ENCODE measurements at places on chromosomes 1 and 21.
A peak's percentile ranks its signal among the peaks of the same experiment; 100 is the strongest.

GRCh38 chr21:38182370-38182985 is 74.3 kb upstream of the KCNJ15 start:
- DNase-seq: no peak

DNA sequence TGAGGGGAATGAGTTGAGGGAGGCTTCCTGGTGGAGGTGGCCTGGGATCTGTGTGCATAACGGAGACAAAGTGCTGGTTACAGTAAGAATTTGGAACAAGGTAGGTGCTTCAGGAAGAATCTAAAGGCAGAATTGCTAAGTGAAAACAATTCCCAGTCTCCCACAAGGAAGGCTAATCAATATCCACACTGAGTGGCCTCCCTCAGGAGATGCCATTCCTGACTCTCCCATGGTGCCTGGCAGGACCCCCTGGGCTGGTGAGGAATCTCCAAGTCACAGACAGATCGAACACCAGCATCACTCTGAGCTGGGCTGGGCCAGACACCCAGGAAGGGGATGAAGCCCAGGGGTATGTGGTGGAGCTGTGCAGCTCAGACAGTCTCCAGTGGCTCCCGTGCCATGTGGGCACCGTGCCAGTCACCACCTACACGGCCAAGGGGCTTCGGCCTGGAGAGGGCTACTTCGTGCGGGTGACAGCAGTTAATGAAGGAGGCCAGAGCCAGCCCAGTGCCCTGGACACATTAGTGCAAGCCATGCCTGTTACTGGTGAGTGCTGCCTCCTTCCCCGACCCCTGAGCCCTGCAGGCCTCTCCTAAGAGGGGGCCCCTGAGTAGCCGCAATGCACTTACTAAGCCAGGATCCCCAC is 30.7 kb downstream of the IGFN1 start:
- DNase-seq: no peak

DNA sequence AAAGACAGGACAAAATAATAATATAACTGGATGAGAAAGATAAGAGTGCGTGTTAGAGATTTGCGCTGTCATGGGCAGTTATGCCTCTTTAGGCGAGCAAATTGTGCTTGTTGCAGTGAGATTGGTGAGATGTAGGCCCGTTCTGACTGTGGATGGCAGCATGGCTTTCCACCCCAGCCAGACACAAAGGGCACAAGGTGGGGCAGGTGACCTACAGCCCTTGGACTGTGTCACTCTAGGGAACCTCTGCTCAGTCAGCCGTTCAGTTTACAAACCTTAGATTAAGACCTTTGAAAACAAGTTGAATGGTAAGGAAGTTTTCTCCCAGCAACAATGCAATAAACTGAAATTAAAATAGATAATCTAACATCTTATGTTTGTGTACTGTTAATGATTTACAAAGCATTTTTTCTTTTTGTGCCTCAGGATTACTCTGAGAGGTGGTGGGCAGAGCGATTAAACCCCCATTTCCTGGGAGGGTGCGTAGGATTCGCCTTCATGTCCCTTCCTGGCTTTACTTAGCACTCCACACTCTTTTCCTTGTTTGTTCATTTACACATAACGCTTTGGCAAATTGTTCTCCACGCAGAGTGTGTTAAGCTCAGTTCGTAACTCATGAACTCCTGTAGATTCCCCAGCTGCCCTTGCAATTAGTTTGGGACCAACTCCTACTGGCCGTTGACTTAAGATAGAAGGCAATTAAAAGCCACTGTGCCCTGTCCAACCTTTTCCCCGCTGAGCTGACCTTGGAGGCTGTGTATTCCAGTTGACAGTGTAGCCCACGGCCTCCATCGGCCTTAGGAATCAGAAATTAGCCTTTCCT is 58.1 kb upstream of the IGSF5 start:
- no peak for DNase-seq

- DNase-seq: peak; percentile 32
Measured at GRCh38 chr1:157580179-157580827, 17.6 kb downstream of the FCRL4 start.

- no peak for DNase-seq
Measured at GRCh38 chr1:98336472-98337083, 324.9 kb upstream of the SNX7 start.

DNA sequence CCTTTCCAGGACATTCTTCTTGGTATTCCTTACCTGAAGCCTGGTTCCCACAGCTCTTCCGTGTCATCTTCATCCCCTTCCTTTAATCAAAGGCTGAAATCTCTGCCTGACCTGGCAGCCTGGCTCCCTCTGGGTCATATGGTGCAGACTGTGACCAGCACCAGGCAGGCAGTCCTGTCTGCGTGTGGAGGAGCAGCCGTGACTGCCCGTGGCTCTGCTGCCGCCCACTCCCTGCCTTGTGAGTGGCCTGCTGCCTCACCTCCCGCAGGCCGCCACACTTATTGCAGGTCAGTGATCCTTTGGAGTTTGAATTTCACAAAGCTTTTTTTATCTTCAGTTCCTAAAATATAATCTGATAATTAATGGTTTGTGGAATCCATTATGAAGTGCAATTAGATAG is 36.2 kb upstream of the EPHA8 start:
- DNase-seq: no peak

DNA sequence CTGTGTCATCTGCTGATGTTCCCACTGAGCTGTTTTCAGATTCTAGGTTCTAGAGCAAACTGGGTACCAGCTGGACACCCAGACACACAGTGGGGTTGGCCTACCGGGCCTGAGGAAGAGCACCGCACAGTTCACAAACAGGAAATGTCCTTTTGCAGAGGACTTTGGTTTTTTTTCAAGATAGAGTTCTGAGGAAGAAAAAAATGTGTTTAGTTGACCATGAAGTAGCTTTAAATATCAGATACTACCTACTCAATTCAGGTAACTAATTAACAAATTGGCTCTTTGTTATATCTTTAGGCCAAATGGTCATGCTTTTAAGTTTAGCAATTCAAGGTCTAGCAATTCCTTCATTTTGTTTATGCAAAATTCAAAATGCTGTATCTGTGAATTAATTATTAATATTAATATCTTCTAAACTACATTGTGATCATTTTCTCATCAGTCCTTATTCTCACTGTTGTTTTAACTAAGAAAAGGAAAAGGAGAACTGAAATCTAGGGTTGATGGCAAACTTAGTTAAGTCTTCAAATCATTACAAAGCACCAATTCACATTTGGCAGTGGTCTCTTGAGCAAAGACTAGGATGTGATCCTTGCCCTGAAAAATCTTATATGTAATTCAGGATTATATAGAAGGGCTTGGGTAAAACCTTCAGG is 17.2 kb upstream of the NCF2 start:
- no peak for DNase-seq

GRCh38 chr21:25359724-25360123 is 247.6 kb downstream of the MRPL39 start:
- no peak for DNase-seq

DNA sequence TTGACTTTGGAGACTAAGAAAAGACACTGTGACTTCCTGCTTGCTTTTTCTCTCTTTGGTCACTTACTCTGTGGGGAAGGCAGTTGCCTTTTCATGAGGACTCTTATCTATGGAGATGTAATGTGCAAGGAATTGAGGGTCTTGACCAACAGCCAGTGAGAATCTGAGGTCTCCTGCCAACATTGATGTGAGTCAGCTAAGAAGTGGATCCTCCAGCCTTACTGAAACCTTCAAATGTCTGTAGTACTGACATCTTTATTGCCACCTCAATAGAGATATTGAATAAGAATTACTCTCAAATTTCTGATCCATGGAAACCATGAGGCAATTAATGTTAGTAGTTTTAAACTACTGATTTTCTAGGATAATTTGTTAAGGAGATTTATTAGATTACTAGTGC is 598.4 kb downstream of the ADGRL2 start:
- DNase-seq: no peak

- DNase-seq: peak; percentile 39
Measured at GRCh38 chr1:47782414-47783166, 214.6 kb downstream of the TRABD2B start.

- no peak for DNase-seq
Measured at GRCh38 chr1:191034132-191034531, 556.5 kb upstream of the BRINP3 start.

DNA sequence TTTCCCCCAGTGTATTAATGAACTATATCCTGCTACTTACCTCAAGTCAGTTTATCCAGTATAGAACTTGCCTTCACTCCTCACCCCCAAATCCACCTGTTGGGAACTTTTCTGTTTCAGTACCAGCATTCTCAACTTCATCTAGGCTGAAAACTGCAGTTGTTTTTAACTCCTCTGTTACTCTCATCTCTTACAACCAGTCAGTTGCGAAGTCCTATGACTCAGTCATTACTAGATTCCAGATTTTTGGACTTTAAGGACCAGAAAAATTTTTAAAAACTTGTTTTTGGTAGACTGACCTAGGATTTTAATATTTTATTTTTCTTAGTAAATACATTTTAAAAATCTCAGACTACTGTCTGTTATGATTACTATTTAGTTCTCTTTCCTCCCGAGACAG is 8.1 kb downstream of the GNAI3 start:
- DNase-seq: no peak

GRCh38 chr1:177329871-177330270 is 159.1 kb downstream of the BRINP2 start:
- DNase-seq: no peak

- DNase-seq: no peak
Measured at GRCh38 chr1:233005703-233006102, 55.3 kb downstream of the NTPCR start.

DNA sequence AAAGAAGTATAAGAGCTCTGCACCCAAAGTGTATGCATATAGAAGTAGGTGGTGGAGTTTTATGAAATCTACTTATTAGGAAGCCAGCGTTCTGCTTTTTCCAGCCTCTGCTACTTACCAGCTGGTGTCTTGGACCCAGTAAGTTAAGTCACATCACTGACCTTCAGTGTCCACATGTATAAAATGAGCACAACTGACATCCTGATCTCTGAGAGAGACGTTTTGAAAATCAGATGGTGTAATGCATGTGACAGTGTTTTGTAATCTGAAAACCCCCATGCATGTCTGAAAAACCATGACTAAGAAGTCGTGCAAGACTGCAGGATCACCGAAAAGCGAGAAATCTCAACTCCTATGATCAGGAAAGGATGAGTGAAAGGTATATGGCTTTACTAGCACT is 2.0 kb downstream of the CR1 start:
- DNase-seq: no peak

GRCh38 chr1:56320464-56321149 is 258.8 kb downstream of the PLPP3 start:
- DNase-seq: no peak

GRCh38 chr1:161738627-161739287 is 10.8 kb upstream of the DUSP12 start:
- DNase-seq: peak; percentile 27

DNA sequence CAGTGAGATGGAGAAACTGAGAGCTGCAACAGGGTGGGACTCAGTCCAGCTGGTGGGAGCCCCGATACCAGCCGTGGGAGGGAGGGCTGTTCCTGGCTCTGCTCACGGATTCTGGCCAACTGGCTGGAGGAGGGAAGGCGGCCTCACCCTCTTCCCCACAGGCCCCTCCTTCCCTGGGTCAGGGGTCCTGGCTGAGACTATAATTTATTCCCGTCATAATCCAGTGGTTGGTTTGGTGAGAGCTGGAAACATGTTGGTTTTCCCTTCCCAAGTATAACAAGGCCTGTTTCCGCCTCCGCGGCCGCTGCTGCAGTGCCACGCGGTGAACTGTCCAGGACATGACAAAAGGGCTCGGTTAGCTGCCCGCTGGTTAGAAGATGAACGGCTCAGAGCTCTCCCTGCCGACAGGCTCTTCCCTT is 10.0 kb downstream of the PTPRF start:
- no peak for DNase-seq

- DNase-seq: peak; percentile 67
Measured at GRCh38 chr1:205791568-205792180, 16.4 kb upstream of the RAB29 start.

- DNase-seq: no peak
Measured at GRCh38 chr1:226550672-226551041, 2.1 kb downstream of the STUM start.

GRCh38 chr1:212477014-212477679 is 44.4 kb downstream of the NENF start:
- DNase-seq: peak; percentile 86

- no peak for DNase-seq
Measured at GRCh38 chr1:6834366-6834765, 49.1 kb downstream of the CAMTA1 start.

GRCh38 chr1:59006289-59006658 is 222.4 kb upstream of the JUN start:
- DNase-seq: no peak

Data from heart right ventricle (tissue), 16 donors.